ENCODE measurements at places on chromosomes 7 and 10.

DNA sequence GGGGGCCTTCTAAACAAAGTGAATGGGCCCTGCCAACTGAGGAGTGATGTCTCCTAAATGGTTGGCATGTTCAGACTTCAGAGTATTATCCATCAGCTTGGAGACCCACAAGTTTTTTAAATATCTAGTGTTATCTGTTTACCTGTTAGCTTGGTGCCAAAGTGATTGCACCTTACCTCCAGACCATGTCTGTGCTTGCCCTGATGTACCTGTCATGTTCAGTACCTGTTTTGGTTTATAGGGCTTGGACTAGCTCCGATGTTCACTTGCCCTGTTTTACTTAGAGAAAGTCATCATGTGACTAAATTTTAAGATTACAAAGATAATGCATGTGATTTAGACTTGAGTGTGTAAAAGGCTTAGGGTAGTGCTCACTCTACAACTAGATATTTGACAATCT lies 67.7 kb downstream of the CNNM2 start:
- DNase-seq: no peak

DNA sequence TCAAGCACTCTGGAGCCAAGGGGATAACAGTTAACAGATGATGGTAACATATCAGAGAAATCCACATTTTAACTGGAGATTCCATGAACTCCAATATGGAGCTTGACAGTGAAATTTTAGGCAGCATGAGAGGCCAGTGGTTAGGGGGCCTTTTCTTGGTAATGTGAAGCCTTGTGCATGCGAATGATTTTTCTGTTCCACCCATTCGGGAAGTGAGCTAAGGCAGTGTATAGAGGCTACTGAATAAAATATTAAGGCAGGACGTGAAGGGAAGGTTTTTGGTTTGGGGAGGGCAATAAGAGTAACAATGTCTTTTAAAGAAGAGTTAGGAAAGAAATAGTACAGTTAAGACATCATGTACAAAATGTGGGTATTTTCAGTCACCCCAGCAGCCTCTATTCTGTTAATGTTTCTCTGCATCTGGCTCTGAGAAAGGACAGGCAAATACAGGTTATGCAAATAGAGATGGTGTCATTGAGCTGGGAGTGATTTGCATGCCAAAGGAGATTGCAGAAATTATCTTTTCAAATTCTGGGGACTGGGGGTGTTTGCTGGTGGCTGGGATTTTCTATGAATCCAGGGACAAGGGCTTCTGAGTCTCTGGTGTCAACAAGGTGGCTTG lies 6.8 kb upstream of the TAS2R60 start:
- DNase-seq: no peak

GRCh38 chr10:120415709-120416330 lies 41.2 kb upstream of the PLPP4 start:
- no peak for DNase-seq

DNA sequence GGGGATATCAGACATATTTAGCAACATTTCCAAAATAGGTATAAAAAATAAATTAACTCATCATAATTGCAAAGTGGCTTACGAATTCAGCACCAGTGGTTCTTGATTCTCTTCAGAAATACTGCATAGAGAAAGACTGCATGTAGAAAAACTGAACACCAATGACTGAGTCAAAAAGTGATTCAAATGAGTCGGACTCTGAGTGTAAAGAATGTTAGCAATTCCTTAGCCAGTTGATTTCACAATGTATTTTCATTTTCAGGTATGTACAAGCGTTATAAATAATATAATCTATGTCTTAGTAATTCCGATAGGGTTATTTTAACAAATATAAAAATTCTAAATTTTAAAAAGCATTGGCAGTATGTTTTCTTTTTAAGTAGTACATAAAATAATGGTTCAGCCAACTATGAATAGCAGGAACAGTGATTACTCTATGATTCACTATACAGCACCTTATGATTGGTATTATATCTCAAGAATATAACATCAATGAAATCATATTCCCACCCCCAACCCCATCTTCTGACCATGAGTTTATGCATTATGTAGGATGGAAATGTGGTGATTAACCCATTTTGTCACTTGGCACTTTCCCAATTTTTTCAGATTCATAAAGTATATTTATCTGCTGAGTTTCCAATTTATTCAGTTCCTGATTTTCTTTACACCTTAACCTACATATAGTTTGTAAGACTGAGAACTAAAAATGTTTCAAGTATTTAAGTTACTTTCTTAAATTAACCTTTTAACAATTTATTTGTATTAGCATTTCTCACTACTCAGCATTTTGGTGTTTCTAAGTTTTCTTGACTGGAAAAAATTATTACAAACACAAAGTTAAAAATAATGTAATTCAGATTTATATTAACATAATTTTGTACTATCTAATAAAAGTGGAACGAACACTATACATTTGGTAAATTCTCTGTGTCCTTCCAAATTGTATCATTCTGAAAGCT lies 33.9 kb downstream of the DNAJC1 start:
- DNase-seq: no peak

DNA sequence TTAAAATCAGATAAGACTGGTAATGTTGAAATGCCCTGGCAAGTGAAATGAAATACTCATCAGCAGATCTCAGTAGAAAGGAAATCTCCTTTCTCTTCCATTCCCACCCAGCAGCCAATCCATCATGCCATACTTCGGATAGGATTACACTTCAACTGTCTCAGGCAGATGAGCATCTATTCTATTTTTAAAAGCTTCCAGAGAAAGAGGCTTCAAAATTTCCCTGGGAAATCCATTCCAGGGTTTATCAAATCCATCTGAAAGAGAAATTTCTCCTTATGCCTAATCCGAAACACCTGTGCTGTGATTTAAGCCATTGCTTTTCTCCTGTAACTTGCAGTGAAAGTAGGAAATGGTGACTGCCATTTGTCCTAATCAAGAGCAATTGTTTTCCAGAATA lies 60.4 kb upstream of the RAPGEF5 start:
- DNase-seq: no peak

DNA sequence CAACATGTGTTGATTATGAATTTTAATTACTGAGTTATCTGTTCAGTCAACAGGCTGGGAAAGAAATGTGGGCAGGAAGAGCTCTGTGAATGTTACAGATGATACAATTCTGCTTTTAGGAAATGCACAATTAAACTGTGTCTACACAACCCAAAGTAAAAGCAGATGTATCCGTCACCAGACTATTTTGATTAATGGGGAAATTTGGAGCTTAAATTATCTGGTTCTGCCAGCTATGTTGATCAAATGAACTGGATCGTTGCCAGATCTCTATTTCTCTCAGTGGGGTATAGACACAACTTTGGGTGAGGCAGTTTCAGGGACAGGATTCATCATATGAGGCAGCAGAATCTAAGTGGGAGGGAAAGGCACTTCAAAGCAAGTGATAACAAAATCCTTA lies 136.5 kb downstream of the NEUROD6 start:
- DNase-seq: no peak

DNA sequence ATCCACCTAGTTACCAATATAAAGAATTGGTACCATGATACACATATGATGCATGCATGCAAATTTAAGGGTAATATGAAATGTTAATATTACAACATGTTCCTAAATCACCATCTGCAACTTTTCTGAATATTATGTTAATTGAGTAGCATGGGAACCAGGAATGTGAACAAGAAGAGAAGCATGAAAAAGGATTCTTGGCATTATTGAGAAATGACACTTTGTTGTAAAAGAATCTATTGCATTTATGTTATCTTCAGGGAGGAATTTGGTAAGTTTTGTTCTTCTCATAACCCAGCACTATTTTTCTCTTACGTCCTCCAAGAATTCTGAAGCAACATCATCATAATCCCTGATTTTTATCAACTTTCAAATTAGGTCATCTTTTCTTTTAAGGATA lies 159.9 kb upstream of the SLC25A13 start:
- no peak for DNase-seq

DNA sequence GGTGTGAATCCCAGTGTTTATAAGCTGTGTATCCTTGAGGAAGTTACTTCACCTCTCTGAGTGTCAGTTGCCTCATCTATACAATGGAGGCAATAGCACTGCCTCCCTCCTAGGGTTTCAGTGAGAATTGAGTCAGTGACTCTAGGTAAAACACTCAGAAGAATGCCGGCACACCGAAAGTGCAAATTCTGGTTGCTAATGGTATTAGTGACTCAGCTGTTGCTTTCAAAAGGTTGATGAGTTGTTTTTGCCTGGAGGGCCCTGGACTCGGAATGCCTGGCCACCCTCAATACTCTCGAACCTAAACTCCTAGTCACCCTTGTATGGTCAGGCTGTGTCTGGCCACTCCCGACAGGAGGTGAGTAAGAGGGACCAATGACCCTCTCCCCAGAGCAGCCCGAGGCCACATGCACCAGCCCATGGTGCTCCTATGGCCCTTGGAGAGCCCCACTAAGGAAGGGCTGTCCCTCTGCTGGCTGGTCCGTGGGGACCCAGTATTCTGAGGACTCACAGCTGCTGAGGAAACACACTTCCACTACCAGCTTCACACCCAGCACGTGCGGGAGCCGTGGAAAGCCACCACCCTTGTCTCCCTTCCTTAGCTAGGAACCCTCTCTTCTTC lies 60.2 kb downstream of the CALML3 start:
- no peak for DNase-seq

GRCh38 chr10:59829024-59829423 lies 75.8 kb upstream of the MRLN start:
- no peak for DNase-seq

- no peak for DNase-seq
Measured at GRCh38 chr10:127878475-127879055, 14.2 kb downstream of the CLRN3 start.

GRCh38 chr10:58352956-58353610 lies 18.3 kb downstream of the UBE2D1 start:
- DNase-seq: no peak

DNA sequence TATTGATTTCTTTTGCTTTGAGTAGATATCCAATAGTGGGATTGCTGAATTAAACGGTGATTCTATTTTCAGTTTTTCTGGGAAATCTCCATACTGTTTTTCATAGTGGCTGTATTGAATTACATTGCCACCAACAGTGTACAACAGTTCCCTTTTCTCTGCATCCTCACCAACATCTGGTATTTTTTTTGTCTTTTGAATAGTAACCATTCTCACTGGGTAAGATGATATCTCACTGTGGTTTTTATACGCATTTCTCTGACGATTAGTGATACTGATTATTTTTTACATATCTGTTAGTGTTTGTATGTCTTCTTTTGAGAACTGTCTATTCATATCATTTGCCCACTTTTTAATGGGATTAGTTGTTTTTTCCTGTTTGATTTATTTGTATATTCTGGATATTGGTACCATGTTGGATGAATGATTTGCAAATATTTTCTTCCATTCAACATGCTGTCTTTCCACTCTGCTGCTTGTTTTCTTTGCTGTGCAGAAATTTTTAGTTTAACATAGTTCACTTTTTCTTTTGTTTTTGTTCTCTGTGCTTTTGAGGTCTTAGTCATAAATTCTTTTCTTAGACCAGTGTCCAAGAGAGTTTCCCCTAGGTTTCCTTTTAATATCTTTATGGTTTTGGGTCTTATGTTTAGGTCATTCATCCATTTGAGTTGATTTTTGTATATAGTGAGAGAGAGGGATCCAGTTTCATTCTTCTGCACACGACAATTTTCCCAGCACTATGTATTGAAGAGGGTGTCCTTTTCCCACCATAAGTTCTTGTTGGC lies 584.7 kb downstream of the PHTF2 start:
- no peak for DNase-seq

GRCh38 chr10:18501629-18502028 lies 149.8 kb downstream of the NSUN6 start:
- DNase-seq: no peak

- DNase-seq: peak; percentile 41
Measured at GRCh38 chr10:89278034-89278535, 23.8 kb upstream of the IFIT2 start.

DNA sequence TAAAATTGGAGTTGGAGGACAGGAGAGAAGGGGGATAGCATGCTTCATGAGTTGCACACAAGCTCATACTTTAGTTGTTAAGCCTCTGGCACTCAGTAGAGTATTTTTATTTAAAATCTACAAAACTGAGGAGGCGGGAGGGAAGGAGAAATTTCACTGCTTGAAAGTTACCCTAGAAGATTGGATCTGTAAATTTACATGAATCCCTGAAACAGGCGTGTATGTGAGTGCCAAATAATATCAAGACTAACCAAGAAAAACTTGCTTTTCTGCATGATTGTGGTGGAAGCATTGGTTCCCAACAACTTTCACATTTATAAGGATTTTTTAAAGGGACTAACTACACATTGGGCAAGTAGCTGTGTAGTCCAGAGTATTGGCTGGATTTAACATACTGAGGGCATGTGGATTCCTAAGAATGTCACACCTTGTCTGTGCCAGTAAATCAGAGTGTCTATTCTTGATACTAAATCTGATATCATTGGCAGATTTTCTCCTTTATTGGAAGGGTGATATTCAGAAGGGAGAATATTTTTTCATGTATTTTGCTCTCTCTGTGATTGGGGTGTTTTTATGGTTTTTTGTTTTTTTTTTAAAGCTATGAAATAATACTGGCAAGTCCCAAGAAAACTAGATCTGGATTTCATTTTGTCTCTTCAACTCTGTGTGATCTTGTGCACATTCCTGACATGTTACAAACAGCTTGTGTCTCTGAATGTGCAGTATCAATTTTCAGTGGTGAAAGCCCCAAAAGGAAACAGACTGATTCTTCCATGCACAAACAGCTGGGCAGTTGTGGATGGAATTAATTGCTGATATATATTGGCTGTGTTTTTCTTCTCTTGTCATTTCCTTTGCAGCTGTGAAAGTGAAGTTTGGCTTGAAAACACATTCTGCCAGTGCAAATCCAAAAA lies 67.2 kb downstream of the ADD3 start:
- no peak for DNase-seq

GRCh38 chr10:92404612-92405418 lies 113.8 kb downstream of the MARCHF5 start:
- no peak for DNase-seq

DNA sequence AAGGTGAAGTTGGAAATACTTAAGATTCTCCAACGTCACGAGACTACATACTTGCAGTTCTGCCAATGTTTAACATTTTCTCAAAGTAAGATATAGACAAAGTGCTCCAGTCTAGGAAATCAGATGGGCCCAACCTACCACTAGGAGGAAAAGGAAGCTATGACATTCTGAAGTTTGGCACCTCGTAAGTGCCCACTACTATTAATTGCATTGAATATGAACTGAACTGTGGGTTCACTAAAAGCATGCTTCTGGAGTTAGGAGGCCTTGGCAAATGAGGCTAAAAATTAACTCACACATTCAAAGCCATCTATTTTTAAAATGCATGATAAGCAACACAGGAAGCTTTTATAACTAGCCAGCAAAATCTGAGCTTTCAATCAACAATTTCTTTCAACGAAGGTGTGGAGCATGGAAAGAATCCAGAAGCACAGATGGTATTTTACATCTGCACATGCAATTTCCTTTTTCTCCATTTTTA lies 149.7 kb downstream of the LRRTM3 start:
- no peak for DNase-seq

- DNase-seq: no peak
Measured at GRCh38 chr7:108947526-108947925, 377.9 kb downstream of the DNAJB9 start.

GRCh38 chr7:25493805-25494366 lies 265.6 kb upstream of the NPVF start:
- DNase-seq: no peak
